Immature natural killer cell (primary cell): ENCODE measurements at places on chromosomes 5 and 9.

DNA sequence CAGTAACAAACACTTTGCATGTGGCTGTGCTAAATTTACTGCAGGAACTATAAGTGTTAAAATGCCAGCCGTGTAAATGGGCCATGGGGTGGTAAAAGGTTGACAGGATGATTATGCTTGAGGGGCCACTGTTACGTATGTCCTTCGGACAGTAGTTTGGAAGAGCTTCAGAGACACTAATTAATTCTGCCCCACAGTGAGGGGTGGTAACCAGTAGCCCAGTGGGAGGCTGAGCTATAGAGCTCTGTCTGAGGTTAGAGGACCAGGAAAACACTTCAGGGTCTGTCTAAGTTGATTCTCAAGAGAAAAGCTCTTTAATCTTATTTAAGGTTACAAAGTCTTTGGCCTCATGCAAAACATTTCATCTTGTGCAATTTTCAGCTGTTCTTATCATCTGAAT, 176.6 kb downstream of the DMRTA1 start:
- no peaks in the 10 kb centered on the region for H3K36me3 ChIP-seq
- H3K27me3 ChIP-seq: no peaks in the 10 kb centered on the region
- H3K4me1 ChIP-seq: no peaks in the 10 kb centered on the region

DNA sequence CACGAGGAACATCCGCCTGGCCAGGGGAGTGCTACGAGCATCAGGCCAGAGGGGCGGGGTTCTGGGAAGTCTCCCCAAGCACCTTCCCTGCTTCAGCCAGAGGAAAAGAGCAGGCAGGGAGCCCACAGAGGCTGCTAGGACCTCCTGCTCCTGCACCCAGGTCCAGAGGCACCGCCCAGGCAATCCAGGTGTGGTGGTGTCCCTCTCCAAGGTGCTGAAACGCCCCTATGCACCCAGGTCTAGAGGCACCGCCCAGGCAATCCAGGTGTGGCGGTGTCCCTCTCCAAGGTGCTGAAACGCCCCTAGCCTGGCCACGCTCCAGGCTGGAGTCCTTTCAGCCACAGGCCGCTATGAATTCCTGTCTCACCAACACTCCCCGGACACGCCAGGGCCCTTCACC, 10.7 kb upstream of the UBAC1 start:
- H3K4me3 ChIP-seq: no peak overlapping the region
- H3K27ac ChIP-seq: no peak overlapping the region
- peaks cover 7% of the 10 kb centered on the region for H3K27me3 ChIP-seq
- no peak for DNase-seq
- H3K36me3 ChIP-seq: no peaks in the 10 kb centered on the region
- peaks cover 10% of the 10 kb centered on the region for H3K4me1 ChIP-seq

GRCh38 chr5:107557051-107557658, 113.6 kb downstream of the EFNA5 start:
- no peak for DNase-seq
- H3K36me3 ChIP-seq: no peaks in the 10 kb centered on the region
- no peak overlapping the region for H3K27ac ChIP-seq
- peaks cover 7% of the 10 kb centered on the region for H3K4me1 ChIP-seq
- H3K4me3 ChIP-seq: no peak overlapping the region

GRCh38 chr5:8320244-8320643, 451.3 kb downstream of the MTRR start:
- no peak overlapping the region for H3K4me3 ChIP-seq
- no peaks in the 10 kb centered on the region for H3K36me3 ChIP-seq
- no peaks in the 10 kb centered on the region for H3K4me1 ChIP-seq
- H3K27ac ChIP-seq: no peak overlapping the region

GRCh38 chr9:96100385-96101300, 201.3 kb downstream of the HSD17B3 start:
- H3K27ac ChIP-seq: no peak overlapping the region
- H3K4me1 ChIP-seq: peaks cover 16% of the 10 kb centered on the region
- H3K36me3 ChIP-seq: no peaks in the 10 kb centered on the region
- H3K4me3 ChIP-seq: no peak overlapping the region
- H3K27me3 ChIP-seq: peaks cover 2% of the 10 kb centered on the region

GRCh38 chr5:72908664-72909063, 47.2 kb upstream of the FCHO2 start:
- H3K4me1 ChIP-seq: no peaks in the 10 kb centered on the region
- no peaks in the 10 kb centered on the region for H3K27me3 ChIP-seq
- DNase-seq: no peak
- peaks cover 26% of the 10 kb centered on the region for H3K36me3 ChIP-seq
- no peak overlapping the region for H3K27ac ChIP-seq

DNA sequence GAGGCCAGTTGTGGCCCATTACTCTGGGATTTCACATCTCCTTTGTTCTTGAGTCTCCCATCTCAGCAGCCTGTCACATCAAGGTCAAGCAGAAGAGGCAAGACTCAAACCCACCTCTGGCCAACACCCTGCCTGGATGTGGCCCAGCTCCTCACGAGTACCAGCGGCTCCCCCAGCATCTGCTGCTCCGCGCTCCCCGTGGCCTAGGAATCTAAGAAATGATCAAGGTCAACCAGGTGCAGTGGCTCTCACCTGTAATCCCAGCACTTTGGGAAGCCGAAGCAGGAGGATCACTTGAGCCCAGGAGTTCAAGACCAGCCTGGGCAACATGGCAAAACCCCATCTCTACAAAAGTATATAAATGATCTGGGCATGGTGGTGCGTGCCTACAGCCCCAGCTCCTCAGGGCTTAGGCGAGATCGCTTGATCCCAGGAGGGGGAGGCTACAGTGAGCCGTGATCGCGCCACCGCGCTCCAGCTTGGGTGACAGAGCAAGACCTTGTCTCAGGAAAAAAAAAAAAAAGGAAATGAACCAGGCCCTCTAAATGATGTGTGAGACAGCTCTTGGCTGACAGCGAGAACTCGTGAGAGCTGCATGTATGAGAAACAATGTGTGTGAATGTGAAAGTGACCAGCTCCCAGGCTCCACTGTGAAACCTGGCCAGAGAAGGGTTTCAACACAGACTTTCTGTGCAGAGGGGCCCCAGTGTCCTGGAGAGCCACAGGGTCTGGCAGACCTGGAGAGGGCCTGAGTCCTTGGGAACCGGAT, 61.6 kb upstream of the ANGPTL2 start:
- H3K27ac ChIP-seq: no peak overlapping the region
- H3K4me3 ChIP-seq: no peak overlapping the region
- peaks cover 3% of the 10 kb centered on the region for H3K27me3 ChIP-seq
- no peaks in the 10 kb centered on the region for H3K4me1 ChIP-seq

DNA sequence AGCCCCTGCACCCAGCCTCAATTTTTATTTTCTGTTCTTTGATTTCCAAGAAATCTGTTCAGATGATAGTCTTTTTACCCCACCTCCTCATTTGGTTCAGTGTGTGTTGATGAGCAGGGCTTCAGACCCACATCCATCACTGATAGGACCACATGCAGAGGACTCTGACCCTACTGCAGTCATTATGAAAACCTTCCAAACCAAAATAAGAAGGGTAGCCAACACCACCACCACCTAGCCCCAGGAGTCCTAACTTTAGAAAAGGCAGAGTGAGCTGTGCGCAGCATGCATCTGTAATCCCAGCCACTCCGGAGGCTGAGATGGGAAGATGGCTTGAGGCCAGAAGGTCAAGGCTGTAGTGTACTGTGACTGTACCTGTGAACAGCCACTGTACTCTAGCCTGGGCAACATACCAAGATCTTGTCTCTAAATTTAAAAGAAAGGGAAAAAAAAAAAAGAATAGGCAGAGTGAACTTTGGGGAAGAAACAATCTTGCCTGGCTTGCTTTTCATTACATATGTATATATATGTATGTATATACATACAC, 13.0 kb downstream of the CDKN2AIPNL start:
- H3K27me3 ChIP-seq: no peaks in the 10 kb centered on the region
- peaks cover 7% of the 10 kb centered on the region for H3K36me3 ChIP-seq
- no peak for DNase-seq
- H3K4me1 ChIP-seq: peaks cover 9% of the 10 kb centered on the region
- H3K4me3 ChIP-seq: no peak overlapping the region

DNA sequence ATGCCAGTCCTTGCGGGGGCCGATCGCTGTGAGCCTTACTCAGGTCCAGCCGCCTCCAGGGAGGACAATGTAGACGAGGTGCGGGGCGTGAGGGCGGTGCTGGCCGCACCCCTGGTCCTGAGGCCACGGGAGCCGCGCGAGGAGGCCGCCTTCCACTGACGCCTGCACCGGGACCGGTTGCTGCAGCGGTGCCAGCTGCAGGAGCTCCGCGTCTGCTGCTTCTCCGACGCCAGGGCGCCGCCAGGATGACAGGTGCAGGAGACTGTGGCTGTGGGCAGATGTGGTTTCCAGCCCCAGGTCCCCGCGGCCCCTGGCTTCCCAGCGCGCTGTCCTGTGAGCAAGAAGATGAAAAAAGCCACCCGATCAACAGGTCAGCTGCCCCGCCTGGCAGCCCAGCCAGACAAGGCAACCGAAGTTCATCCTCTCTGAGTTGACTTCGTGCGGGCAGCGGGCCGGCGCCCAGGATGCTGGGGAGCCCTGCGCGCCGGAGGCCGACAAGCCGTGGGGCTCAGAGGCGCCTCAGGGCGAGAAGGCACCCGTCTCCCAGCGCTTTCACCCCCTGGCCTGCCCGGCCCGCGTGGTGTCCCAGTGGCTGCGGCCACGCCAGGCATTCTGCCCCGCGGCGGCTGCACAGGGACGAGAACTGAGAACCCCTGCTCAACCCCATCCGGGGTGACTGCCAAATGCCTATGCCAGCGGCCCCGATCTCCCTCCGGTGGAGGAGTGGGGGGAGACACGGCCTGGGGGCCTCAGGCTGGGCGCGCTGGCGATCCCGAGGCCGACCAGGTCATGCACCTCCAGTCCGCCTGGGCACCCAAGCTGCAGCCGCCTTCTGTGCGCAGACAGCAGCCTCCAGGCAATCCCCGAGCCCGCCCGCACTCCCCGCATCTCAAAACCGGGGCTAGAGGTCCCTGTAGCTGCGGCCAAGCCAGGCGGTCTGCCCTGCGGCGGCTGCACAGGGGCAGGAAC, 43.4 kb upstream of the BICD2 start:
- peaks cover 12% of the 10 kb centered on the region for H3K27me3 ChIP-seq
- H3K4me1 ChIP-seq: peaks cover 15% of the 10 kb centered on the region
- no peak overlapping the region for H3K27ac ChIP-seq
- peak; percentile 6 for DNase-seq

GRCh38 chr5:114822863-114823262, 346.8 kb downstream of the TRIM36 start:
- no peak overlapping the region for H3K27ac ChIP-seq
- no peaks in the 10 kb centered on the region for H3K27me3 ChIP-seq
- DNase-seq: no peak
- no peak overlapping the region for H3K4me3 ChIP-seq
- H3K36me3 ChIP-seq: no peaks in the 10 kb centered on the region
